ENCODE measurements at places on chromosomes 7 and 10.

- no peak for DNase-seq
Observed at GRCh38 chr7:35477609-35478008, 217.3 kb downstream of the HERPUD2 start.

DNA sequence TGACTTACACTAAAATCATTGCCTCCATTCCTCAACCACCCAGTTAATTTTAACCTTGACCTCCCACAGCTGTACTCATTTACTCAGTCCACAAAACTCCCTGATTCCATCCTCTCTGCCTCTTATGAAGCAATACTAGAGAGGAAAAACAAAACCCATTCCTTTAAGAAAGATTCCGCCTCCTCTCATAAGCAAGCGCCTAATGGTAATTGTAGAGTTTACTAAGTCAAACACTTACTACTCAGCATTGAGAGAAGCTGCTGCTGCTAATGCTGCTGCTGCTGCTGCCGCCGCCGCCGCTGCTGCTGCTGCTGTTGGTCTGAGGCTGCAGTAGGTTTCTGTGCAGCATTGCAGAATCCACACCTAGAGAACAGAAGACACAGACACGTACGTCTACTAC lies 2.1 kb upstream of the ADD3 start:
- DNase-seq: peak; percentile 25

GRCh38 chr10:824497-824896 lies 107.0 kb downstream of the LARP4B start:
- DNase-seq: no peak

- DNase-seq: no peak
Observed at GRCh38 chr7:28132959-28133870, 47.4 kb downstream of the JAZF1 start.

GRCh38 chr10:103053659-103054581 lies 135.8 kb downstream of the CNNM2 start:
- peak; percentile 62 for DNase-seq

- DNase-seq: no peak
Observed at GRCh38 chr7:36966636-36967035, 242.3 kb upstream of the AOAH start.

GRCh38 chr7:151306860-151307259 lies 34.8 kb upstream of the NUB1 start:
- DNase-seq: no peak

DNA sequence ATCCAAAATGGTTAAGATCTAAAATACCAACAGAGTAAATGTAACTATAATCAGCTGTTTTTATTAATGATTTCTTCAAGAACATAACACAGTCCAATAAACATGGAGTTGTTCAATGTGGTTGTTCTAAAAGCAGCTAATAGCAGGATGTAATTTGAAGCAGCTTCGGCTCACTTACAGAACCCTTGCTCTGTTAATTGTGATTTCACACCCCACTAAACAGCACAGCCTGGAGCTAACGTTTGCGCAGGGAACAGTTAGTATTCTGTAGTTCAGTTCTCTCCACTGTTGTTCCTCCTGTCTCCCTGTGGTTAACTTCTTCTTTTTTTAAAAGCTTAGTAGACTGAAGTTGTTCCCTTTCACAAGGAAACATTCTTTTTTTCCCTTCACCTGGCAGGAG lies 104.0 kb downstream of the GRM3 start:
- DNase-seq: no peak

DNA sequence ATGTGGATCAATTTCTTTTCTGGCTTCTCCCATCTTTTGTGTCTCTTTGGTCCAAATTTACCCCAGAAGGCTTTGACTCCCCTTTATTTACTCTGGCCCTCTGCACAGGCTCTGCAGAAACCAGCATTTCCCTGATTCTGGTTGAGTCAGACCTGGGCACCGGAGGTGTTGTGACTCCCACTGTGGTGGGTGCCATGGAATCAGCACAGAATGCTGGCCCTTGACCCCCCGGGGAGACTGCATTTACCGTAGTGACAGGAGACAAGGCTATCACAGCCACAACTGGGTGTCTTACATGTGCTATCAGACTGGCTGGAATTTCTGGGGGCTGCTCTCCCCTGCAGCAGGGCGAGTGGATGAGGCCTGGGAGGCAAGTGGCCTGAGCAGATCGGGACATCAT lies 37.6 kb downstream of the PLXDC2 start:
- no peak for DNase-seq

GRCh38 chr10:106179430-106179829 lies 985.1 kb downstream of the SORCS1 start:
- no peak for DNase-seq

GRCh38 chr7:140911746-140912145 lies 13.0 kb downstream of the BRAF start:
- DNase-seq: no peak

GRCh38 chr7:134013249-134013648 lies 113.9 kb upstream of the LRGUK start:
- DNase-seq: no peak

DNA sequence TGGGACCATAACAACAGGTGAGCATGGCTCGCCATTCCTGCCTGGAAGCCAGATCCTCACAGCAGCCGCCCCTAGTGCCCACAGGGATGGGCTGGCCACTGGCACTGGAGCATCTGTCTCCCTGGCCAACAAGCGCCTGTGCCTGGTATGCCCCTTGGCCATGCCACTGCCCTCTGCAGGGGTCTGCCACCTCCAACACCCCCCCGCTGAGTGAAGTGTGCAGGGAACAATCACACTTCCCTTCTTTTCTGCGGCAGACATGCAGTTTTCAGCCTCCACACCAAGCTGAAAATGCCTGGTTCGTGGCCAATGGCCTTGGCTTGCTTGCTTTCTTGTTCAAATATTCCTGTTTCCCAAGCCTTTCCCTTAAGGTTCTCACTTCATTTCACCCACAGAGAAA lies 50.7 kb downstream of the HSPA12A start:
- DNase-seq: no peak

GRCh38 chr10:44627591-44628354 lies 242.9 kb upstream of the CXCL12 start:
- no peak for DNase-seq

DNA sequence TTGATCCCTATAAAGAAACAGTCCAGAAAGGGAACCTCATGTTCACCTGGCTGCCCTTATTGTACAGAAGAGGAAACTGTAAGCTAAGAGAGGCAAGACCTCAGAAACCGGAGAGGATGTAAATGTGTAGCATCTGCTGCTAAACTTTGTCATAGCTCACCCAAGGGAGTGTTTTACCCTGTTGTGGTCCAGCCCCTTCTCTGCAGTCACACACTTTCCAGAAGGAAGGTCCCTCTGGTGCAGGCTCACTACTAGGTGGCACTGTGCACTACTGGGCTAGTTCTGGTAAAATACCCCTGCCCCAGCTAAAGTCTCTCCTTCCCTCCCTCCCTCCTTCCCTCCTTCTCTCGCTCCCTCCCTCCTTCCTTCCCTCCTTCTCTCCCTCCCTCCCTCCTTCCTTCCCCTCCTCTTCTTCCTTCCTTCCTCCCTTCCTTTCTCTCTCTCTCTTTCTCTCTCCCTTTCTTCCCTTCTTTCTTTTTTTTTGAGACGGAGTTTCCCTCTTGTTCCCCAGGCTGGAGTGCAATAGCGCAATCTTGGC lies 42.5 kb upstream of the LCOR start:
- no peak for DNase-seq

DNA sequence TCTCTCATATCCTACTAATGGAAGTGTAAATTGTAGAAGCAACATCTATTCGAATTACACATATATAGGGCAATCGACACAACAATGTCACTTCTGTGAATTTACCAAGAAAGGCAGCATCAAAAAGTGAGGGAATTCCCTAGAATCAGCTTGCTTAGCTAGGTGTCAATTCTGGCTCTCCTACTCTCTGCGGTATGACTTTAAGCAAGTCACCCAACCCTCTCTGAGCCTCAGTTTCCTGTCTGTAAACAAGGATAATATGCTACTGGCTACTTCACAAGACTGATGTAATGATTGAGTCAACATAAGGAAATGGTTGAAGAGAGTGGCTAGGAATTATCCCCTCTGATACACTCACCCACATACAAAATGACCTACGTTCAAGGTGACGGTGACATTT lies 19.4 kb downstream of the CCDC6 start:
- no peak for DNase-seq

GRCh38 chr10:94546901-94547185 lies 1.3 kb downstream of the HELLS start:
- no peak for DNase-seq

- DNase-seq: no peak
Observed at GRCh38 chr7:2243458-2243857, 1.4 kb downstream of the NUDT1 start.

DNA sequence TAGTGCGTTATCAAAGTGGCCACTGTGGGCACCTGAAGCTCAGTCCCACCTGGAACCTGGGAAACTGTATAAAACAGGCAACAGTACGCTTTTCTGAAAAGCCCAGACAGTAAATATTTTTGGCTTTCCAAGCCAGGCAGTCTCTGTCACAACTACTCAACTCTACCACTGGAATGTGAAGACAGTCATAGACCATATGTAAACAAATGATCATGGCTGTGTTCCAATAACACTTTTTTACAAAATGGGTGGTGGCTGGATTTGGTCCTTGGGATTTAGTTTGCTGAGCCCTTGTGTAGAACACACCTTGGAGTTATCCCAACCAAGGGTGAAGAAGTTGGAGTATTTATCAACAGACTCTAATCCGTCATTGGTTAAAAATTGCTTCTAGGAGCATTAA lies 259.9 kb downstream of the SKIDA1 start:
- DNase-seq: no peak

DNA sequence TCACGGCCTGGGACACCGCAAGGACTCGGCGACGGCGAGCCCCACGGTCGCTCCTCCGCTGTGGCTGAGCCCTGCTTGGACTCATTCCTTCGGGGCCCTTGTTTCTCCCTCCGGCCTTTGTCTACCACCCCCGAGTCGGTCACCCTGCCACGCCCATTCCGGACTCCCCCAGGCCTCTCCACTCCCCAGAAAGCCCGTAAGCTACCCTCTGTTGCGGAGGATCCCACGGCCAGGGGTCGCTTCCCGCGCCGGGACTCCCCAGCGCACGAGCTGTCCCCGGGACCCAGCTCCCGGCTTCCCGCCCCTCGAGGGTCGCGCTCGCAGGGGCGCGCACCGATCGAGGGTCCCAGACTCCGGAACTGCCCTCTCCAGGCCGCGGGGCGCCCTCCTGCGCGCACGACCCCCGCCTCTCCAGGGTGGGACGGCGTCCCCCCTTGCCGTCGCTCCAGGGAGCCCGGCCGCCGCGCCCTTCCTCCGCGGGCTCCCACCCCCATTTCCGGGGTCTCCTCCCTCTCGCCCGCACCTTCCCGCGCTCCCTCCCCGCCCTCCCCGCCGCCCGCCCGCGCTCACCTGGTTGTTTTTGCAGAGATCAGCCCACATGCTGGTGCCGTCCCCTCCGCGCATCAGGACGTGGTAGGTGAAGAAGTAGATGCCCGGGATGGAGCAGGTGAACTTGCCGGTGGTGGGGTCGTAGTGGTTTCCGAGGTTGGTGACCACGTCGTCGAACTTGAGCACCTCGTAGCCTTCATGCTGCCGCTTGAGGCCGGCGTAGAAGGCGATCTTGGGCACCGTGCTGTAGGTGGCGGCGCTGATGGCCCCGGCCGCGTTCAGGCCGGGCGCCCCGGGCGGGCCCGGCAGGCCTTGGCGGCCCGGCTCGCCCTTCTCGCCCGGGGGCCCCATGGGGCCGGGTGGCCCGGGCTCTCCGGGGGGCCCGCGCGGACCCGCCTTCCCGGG lies 1.5 kb downstream of the C1QL3 start:
- DNase-seq: peak; percentile 35

- DNase-seq: no peak
Observed at GRCh38 chr10:26566525-26567350, 128.6 kb downstream of the APBB1IP start.

DNA sequence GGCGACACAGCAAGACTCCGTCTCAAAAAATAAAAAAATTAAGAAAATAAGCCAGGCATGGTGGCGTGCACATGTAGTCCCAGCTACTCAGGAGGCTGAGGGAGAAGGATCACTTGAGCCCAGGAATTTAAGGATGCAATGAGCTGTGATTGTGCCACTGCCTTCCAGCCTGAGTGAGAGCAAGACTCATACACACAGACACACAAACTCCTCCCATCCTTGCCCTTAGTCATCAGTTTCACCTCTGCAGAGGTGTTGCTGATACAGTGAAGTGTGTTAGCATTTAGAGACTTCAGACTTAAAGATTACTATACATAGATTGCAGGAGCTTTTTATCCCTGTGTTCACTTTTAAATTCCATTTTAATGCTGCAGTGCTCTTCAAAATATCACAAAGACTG lies 5.5 kb upstream of the H2AZ2 start:
- DNase-seq: peak; percentile 51

DNA sequence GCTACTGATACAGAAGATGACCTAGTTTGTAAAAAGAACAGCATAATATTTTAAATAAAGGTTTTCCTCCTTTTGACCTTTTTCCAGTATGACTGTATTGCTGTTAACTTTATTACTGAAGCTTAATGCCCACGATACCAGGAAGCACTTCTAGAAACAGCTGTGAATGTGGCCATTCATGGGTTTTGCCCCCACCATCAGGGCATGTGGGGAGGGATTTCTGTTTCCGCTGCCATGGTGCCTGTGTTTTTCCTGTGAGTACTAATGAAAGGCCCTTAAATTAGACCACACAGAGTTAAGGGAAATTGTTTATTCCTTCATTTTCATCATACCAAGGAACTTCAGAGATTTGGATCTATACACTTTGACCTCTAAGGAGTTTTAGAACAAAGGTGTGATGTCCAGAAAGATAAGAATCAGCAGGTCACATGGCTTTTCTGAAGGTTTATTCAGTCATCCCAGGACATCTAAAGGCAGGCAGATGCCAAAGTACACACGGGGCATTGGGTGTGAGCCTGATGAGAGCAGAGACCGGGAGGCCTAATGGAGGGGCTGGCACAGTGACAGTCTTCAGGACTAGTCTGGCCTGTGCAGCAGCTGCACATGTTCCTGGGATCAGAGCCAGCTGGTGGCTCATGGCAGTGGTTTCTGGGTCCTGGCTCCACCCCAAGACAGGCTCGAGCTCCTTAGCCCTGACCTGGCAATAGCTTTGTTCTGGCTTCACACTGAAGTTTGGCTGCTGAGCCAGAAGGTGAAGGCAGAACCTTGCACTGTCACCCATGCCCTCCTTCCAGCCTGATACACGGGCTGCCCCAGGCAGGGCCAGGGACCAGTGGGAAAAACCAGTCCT lies 190.9 kb downstream of the REEP3 start:
- no peak for DNase-seq

DNA sequence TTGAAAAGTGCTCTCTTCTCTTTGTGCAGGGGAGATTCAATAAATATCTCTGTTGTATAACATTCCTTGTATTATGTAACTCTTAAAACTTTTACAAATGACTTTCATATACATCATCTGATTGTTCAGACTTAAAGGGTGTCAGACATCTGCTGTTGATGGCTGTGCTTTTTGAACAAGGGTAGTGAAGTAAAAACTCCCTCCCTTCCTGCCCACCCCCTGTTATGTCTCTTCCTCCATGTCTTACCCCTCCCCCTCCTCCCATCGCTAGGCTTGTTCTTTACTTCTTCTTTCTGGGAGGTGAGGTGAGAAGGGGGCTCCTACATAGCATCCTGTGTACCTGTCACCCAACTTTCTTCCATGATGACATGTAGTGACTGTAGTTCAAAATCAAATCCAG lies 23.4 kb upstream of the ABCB4 start:
- DNase-seq: no peak

DNA sequence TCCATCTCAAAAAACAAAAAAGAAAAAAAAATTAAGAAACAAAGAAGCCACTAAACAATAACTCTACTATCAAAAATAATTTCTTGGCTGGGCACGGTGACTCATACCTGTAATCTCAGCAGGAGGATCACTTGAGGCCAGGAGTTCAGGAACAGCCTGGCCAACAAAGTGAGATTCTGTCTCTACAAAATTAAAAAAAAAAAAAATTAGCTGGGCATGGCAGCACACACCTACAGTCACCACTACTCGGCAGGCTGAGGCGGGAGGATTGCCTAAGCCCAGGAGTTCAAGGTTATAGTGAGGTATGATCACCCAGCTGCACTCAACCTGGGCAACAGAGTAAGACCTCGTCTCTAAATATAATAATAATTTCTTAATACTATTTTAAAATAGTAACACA lies 69.0 kb downstream of the PARD3 start:
- no peak for DNase-seq

Data from activated CD4-positive, alpha-beta T cell treated with anti-CD3 and anti-CD28 coated beads for 48 hours (primary cell).